Activated CD4-positive, alpha-beta T cell treated with anti-CD3 and anti-CD28 coated beads for 1 hour (primary cell): ENCODE measurements at places on chromosomes 6 and 20.

GRCh38 chr6:103269581-103269980, 1590.1 kb downstream of the HACE1 start:
- no peak for DNase-seq

DNA sequence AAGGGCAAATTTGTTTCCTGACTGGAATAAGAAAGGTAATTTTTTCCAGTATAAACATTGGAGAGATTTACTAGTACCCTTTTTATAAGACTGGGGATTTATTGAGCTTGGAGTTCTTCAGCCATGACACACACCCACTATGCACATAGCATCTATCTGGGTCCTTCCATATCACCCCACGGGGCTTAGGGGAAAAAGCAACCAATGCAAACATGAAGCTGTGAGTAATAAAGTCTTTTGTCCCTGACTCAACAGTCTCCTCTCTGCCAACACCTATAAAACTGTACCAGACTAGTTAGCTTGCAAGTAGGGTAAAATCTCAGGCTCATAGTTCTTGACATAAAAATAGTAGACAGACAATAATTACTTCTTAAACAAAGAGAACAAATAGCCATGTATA, 23.4 kb downstream of the COL21A1 start:
- no peak for DNase-seq

GRCh38 chr6:83852528-83853177, 507 bp upstream of the RIPPLY2 start:
- no peak for DNase-seq

- no peak for DNase-seq
Measured at GRCh38 chr20:46388937-46389336, 17.5 kb downstream of the ELMO2 start.

DNA sequence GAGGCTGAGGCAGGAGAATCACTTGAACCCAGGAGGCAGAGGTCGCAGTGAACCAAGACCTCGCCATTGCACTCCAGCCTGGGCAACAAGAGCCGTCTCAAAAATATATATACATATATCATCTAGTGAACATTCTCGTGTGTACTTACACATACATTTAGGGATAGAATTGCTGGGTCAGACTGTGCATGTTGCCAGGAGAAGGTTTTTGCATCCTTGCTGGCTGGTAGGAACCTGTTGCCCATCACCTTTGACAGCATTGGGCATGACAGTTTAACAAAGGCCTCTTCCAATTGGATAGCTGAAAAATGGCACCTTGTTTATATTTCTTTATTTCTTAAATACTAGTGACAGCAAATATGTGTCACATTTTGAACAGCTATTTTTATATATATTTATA, 5.4 kb downstream of the AAR2 start:
- DNase-seq = no peak

- DNase-seq = no peak
Measured at GRCh38 chr6:25175196-25175595, 104.0 kb upstream of the CARMIL1 start.

- DNase-seq = no peak
Measured at GRCh38 chr6:15912505-15913400, 216.1 kb upstream of the MYLIP start.

- DNase-seq = no peak
Measured at GRCh38 chr6:129183681-129184301, 300.9 kb downstream of the LAMA2 start.

GRCh38 chr6:45514454-45515230, 136.9 kb upstream of the SUPT3H start:
- DNase-seq = no peak

- DNase-seq = no peak
Measured at GRCh38 chr6:54813892-54814291, 32.7 kb upstream of the FAM83B start.

DNA sequence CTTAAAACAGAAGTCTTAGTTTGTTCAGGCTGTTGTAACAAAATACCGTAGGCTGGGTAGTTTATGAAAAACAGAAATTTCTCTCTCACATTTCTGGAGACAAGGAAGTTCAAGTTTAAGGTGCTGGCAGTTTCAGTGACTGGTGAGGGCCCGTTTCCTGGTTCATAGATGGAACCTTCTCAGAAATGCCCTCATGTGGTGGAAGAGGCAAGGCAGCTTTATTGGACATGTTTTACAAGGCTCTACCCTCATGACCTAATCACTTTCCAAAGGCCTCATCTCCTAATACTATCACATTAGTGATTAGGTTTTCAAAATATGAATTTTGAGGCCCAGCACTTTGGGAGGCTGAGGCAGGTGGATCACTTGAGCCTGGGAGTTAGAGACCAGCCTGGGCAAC, 2.4 kb downstream of the HEBP2 start:
- DNase-seq = no peak

- DNase-seq = no peak
Measured at GRCh38 chr6:133969285-133969920, 16.4 kb downstream of the TBPL1 start.

GRCh38 chr6:140052736-140053729, 678.6 kb upstream of the CITED2 start:
- DNase-seq = no peak

GRCh38 chr6:167148021-167148420, 9.8 kb downstream of the GPR31 start:
- DNase-seq = no peak

- no peak for DNase-seq
Measured at GRCh38 chr20:59816146-59816738, 117.2 kb downstream of the SYCP2 start.

GRCh38 chr6:145469021-145469420, 266.3 kb downstream of the EPM2A start:
- no peak for DNase-seq

- DNase-seq = no peak
Measured at GRCh38 chr6:28757429-28758045, 166.2 kb downstream of the TRIM27 start.

- DNase-seq = no peak
Measured at GRCh38 chr6:139821676-139822223, 447.3 kb upstream of the CITED2 start.

DNA sequence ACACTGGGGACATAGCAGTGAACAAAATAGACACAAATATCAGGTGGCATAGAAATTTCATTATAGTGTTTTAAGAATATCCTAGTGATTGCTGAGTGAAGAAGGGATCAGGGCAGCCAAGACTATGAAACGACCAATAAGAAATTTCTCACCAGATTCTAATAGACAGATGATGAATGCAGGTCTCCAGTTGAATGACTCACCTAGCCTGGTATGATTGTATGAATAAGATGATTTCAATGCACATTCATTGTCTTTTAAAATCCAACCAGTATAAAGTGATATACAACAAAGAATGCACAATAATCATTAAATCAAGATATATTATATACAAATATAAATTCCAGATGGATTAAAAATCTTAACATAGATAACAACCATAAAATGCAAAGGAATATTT, 124.5 kb upstream of the TENT5A start:
- DNase-seq = no peak

DNA sequence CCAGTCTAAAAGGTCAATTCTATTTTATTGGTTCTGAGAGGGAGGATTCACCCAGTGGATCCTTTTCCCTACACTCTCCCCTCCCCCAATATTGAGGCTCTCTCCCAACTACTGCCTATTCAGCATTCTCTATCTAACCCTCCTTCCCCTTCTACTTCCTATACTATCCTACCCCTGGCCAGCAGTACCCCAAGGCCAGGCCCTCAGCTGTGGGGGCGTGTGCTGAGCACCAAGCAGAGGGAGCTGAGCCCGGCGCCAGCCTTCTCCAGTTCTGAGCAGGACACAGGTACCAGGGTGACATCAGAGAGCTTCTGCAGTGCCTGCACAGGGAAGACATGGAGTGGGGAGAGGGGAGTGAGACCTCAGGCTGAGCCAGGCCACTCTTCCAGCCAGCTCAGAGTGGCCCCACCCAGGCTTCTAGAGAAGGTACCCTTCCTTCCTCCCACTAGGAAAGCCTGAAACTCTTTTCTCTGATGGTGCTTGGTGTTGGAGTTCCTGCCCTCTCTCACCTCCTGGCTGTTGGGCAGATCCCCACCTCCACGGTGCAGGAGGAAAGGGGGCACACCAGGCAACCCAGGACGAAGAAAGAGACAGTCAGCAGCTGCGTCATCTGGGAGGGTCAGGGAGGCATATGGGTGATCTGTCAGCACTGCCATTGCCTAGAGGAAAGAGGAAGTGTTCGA, 1.9 kb downstream of the DDAH2 start:
- DNase-seq = no peak

DNA sequence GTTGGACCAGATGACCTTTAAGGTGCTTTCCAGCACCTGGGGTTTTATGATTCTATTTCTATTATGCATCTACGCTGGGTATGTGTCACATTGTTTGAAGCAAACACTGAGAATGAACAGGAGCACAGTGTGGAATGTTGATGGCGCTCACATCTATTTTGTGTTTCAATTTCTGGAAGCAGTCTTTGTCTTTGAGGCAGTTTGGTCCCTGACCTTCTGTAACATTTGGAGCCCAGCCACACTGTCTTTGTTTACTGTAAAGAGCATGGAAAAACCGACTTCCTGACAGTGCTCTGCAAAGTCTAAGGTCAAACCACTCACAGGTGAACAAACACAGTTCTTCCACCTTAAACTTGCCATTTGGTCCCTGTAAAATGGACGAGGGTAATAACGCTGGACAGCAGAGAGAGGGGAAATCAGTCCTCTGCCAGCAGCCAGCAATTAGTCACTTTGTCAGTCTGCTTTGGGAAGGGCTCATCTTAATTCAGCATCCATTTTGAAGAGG, 155.5 kb downstream of the PRL start:
- no peak for DNase-seq

GRCh38 chr6:158165919-158166416, 2.1 kb downstream of the SERAC1 start:
- no peak for DNase-seq

- no peak for DNase-seq
Measured at GRCh38 chr6:15823838-15824414, 161.1 kb upstream of the DTNBP1 start.

- DNase-seq = no peak
Measured at GRCh38 chr20:45347297-45347935, 808 bp downstream of the SDC4 start.

GRCh38 chr6:27176523-27177484, 70.7 kb upstream of the PRSS16 start:
- DNase-seq = peak; percentile 59

DNA sequence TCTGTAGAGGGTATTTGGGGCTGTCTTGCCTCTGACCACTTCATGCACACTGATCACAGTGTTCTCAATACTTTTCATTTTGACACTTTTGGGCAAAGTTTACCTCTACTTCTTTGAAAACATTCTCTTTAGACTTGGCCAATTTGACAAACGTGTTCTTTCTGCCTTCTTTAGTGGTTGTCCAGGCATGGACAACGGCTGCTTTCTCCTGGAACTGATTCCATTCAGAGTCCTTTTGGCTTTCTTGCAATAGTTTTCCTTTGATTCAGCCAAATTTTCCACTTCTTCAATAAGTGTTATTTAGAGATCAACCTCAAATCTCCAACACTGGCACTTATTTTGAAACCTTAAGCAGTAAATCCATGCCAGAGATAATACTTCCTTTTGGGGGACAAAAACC, 6.7 kb upstream of the CST9 start:
- no peak for DNase-seq

DNA sequence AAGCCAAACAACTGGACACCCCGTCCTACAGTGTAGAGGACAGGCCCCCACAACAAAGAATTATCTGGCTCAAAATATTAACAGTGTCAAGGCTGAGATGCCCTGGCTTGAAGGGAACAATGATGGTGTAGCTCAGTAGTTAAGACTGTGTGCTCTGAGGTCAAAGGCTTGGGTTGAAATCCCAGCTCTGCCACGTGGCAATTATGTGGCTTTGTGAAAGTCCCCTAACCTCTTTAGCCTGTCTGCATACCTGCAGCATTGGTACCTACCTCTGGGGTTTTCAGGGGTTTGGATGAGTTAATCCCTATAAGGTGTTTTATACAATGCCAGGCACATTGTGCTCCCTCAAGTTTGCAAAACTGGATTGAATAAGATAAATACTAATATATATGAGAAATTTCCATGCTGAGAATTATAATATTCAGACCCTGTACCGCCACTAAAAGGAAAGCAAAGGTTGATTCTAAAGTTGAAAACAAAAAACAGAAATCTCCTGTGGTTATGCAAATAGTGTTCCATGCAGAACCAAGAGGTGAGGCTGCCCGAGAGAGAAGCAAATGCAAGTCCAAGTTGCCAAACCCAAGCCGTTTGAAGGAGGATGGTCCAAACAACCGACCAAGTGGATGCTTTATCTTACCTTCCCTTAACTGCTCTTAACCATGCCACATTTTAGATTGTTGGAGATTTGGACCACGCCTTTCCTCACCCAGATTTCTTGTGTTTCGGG, 199.8 kb downstream of the NFATC2 start:
- no peak for DNase-seq

DNA sequence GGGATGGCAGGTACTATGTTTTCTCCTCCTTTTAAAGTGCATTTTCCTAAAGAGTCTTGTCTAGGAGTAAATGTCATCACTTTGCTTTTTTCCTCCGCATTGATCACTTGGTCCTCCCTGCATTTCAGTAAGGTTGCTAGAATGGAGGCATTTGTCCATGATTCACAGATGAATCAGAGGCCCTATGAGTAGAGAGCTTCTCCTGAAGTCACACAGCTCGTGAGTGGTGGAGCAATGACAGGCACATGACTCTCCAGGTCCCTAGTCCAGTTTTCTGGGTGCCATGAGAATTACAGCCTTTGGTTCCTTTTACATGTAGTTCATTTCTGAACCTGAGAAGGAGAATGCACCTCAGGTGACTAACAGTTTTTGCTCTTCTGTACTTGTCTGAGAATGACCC, 50.5 kb downstream of the HLA-A start:
- DNase-seq = no peak

GRCh38 chr6:125747589-125748405, 1.6 kb upstream of the HEY2 start:
- DNase-seq = no peak

- DNase-seq = no peak
Measured at GRCh38 chr6:112015725-112016124, 38.2 kb upstream of the CCN6 start.

DNA sequence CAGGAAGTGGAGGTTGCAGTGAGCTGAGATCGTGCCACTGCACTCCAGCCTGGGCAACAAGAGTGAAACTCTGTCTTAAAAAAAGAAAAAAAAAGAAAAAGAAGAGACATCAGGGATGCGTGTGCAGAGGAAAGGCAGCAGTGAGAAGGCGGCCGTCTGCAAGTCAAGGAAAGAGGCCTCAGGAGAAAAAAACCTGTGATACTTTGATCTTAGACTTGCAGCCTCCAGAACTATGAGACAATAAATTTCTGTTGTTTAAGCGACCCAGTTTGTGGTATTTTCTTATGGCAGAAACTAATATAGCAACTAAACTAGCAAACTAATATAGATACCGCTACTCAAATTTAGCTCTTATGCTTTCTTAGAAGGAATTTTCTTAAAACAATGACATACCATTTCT, 36.1 kb downstream of the FGD2 start:
- no peak for DNase-seq

DNA sequence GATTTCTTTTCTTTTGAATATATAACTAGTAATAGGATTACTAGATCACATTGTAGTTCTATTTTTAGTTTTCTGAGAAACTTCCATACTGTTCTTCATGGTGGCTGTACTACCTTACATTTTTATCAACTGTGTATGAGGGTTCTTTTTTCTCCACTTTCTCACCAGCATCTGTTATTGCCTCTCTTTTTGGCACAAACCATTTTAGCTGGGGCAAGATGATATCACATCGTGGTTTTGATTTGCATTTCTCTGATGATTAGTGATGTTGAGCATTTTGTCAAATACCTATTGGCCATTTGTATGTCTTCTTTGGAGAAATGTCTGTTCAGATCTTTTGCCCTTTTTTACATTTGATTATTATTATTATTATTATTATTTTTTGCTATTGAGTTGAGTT, 86.1 kb upstream of the TCF21 start:
- no peak for DNase-seq
